Foreskin keratinocyte (primary cell): ENCODE measurements at places on chromosomes 3 and 15. TPM values are rescaled to one million over a fixed set of nuclear protein-coding genes. Genes with fewer than 3 reads are reported as not detected.

- no peak for DNase-seq
These were observed 571 bp upstream of the RARRES1 start for GRCh38 chr3:158732856-158733200.

DNA sequence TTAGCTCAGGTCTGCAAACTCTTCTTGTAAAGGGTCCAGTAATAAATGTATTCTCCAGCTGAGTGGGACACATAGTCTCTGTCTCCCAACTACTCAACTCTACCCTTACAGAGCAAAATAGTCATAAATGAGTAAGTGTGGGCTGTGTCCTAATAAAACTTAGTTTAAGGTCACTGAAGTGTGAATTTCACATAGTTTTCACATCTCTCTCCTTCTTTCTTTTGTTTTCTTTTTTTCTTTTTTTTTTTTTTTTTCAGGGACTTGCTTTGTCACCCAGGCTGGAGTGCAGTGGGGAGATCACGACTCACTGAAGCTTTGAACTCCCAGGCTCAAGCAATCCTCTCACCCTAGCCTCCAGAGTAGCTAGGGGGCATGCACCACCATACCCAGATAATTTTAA, 1.9 kb upstream of the ACTL6A start:
- DNase-seq = no peak

Gene OCA2
- 0.03 TPM in 1 of 2 replicates, not detected in the other for polyA plus RNA-seq

Gene POPDC2
- polyA plus RNA-seq = 0.39 and 0.40 TPM in 2 replicates

DNA sequence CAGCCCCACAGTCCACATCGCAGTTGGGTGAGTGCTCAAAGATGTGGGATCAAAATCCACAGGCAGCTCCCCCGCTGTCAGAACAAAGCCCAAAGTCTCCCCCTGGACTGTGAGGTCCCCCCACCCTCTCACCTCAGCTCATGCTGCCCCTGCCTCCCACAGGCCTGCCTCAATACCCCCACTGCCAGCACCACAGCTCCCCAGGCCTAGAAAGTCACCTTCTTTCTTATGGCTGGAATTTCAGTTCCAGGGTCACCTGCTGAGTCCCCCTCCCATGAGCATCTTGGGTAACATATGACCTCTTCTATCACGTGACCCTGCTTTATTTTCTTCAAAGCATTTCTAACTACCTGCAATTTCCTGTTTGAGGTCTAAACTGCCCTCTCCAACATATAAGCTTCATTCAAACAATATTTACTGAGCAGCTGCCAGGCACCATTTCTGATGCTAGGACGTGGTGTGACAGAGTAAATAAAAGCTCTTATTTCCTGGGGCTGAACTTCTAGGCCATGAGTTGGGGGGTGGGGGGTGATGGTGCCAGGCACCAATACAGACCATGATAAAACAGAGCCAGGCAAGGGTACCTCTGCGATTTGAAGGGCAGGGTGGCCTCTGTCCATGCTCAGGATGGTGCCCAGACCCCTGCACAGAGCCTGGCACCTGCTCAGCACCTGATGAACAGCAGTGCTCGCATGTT, 2.4 kb upstream of the TMEM89 start:
- no peak for DNase-seq
